Posterior cingulate gyrus (tissue), 11 donors: ENCODE measurements at places on chromosomes 2 and 18.

DNA sequence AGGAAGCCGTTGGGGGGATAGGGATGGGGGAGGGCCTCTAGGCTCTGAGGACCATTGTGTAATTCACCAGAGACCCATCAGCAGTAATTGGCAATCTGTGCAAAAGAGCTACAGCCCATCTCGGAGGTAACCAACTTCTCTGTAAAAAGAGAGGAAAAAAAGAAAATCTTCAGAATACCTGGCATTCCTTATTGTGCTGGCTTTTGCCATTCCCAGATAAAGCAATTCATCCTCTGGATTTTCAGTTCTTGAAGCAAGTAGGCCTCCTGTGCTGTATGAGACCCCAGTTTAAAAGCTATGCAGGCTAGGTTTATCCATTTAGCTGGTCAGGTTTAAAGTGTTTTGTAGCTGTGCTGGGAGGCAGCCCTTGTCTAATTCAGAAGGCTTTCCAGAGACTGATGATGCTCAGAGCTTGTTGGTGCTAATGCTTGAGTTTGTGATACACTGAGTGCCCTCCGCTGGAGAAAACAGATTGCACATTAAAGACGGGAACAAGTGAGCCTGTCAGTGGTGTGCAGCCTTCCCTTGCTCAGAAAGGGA lies at the start of gene LRRTM4:
Gene LRRTM4, minus strand, starts transcription at position 446 of the 540 bp plus-strand sequence.
- DNase-seq = peak; percentile 44

GRCh38 chr18:11296946-11297345 lies 147.6 kb upstream of the PIEZO2 start:
- DNase-seq = no peak

DNA sequence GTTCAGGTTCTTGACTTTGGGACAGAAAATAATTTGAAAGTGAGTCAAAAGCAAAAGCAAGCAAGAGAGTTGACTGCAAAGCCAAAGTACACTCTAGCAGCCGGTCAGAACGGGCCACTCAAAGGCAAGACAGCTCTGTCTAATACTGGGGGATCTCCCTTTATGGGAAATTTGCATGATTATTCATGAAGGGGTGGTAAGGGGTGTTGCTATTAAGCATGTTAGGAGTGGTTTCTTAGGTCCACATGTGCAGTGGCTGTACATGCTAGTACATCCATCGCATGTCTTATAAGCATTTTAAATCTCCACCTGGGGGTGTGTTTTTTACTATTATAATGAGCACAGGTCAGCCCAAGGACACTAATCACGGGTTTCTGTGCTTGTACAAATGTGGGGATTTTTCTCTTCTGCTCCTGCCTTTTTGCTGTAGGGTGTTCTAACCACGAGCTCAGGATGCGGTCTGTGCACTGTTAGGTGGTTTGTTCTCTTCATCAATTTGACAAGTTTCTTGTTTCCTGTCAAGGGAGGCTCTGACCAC lies 60.2 kb upstream of the SPP2 start:
- DNase-seq = no peak

- DNase-seq = no peak
Observed at GRCh38 chr2:38740851-38741731, 10.1 kb downstream of the SRSF7 start.

GRCh38 chr18:77671456-77672167 lies 422.0 kb downstream of the GALR1 start:
- no peak for DNase-seq

GRCh38 chr18:64171576-64171975 lies 22.7 kb upstream of the LINC00305 start:
- no peak for DNase-seq
